IPS-NIHi11 (cell line): ENCODE measurements at places on chromosomes 3 and 15.
A peak's percentile ranks its signal among the peaks of the same experiment; 100 is the strongest.

GRCh38 chr3:14464141-14464465 is 61.7 kb downstream of the SLC6A6 start:
- no peak for DNase-seq

DNA sequence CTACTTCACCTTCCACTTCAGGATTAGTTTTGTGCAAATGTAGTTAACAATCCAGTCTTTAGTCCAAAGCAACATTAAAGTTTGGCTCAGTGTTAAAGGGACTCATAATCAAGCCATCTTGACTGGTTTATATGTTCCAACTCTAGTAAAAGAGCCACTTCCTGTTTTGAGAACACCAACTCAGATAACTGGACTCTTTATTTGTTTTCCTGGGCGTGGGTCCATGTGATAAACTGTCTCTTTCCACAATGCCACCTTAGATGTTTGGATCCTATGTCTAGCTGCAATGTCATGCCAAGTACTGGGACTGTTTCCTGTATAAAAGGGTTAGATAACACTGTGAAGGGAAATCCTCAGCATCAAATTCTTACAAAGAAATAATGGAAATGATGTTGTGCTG is 545.0 kb downstream of the PYDC2 start:
- DNase-seq = no peak

DNA sequence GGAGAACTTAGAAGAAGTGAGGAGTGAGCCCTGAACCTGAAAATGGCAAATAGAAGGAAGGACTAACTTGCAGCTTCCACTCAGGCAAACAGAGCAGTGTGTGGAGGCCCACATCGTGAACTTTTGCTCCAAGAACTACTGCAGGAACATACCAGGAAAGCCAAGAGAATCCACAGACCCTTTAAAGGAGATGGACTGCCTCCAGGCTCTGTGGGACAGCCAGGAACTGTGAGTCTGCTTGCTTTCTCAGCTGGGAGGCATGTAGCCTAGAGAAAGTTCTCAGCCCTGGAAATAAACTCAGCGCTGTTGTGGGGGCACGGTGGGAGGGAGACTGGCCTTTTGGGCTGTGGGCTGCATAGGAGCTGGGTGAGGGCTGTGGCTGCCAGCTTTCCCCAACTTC is 93.0 kb downstream of the SNRK start:
- no peak for DNase-seq

- DNase-seq = peak; percentile 63
These were observed 10.6 kb upstream of the ATP2B2 start for GRCh38 chr3:10515884-10516495.

- no peak for DNase-seq
These were observed 117.4 kb downstream of the LPP start for GRCh38 chr3:188271226-188271914.

- DNase-seq = peak; percentile 68
These were observed at the start of gene CYP1A1 for GRCh38 chr15:74725225-74725774. TSS of gene CYP1A1 (minus strand) at chr15:74725528. CDS start at chr15:74723097, 2,431 bp downstream.

DNA sequence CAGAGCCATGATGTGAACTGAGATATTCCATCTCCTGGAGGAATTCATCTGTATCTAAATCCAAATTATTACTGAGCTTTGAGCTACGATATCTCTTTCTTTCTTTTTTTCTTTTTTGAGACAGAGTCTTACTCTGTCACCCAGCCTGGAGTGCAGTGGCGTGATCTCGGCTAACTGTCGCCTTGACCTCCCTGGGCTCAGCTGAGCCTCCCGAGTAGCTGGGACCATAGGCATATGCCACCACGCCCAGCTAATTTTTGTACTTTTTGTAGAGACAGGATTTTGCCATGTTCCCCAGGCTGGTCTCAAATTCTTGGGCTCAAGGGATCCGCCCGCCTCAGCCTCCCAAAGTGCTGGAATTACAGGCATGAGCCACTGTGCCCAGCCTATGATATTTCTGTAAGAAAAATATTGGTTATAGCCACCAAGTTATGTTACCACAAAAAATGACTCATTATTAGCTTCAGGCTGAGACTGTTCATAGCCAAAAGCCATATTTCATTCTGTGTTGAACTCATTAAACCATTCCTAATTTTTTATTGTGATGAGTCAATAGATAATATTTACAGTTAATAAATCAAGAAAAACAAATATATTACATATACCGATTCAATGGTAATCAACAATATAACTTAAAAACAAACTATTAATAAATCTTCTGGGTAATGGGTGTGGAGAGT is 27.1 kb upstream of the SLC30A4 start:
- no peak for DNase-seq

GRCh38 chr3:174883881-174884675 is 24.9 kb downstream of the NAALADL2 start:
- no peak for DNase-seq

DNA sequence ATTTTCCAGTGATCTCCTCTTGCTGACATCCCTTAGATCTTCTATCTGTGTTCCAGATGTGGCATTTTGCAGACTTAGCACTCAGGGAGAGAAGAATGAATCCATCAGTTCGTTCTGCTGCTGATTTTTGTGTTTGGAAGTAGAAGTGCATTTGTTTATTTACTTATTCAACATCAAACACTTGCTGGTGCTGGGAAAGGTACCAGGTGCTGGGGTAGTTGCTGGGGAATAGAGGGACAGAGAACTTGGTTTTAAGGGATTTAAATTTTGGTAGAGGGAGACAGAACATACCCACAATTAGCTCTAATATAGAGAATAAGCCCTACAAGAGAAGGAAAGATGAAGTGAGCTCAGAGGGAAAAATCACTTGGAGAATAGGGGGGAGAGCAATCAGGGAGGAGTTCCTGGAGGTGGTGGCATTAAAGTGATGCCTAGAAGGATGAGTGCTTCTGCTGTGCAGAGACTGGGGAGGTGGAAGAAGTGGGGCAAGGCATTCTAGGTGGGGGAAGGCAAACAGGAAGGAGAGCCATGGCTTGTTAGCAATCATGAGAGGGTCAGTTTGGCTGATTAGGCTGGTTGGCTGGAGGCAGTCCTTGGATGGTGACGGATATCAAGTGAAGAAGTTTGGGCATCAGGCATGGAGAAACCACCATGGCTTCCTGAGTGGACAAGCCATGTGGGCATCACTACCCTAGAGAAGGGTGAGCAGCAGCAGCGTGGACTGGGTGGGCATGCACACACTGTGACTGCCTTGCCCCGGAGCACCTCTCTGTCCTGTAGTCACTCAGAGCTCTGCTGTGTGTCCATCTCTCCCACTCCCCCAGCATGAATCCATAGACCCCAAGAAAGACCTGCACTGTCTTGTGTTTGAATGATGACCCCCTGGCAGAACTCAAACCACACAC is 197.3 kb downstream of the OPA1 start:
- DNase-seq = no peak

- DNase-seq = no peak
These were observed 80.8 kb upstream of the IL12A start for GRCh38 chr3:159907828-159908227.

DNA sequence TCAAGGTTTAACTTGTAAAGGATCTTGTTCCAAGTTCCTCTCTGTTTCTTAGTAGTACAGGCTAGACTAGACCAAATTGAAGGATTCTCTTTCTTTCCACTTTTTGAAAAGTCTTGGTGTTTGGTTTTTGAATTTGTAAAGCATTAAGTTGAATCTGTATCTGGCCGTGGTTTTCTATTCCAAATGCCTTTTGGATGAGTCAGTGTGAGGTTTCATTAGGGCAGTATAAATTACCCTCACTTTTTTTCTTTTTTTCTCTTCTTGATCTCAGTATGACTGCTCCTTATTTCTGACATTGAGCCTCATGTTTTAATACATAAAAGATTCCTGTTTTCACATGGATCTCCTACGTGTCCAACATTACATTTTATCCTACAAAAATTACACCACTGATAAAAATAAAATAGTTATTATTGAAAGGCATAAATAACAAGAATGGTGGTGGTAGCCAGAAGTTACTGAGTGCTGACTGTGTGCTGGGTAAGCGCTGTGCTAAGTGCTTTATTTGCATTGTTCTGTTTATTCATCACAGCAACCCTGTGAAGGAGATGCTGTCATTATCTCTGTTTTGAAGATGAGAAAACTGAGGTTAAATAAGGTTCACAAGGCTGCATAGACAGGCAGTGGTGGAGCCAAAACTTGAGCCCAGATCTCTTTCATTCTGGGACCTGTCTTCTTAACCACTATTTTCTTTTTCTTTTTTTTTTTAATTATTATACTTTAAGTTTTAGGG is 48.3 kb downstream of the MITF start:
- no peak for DNase-seq

- DNase-seq = no peak
These were observed 796 bp upstream of the DOCK3 start for GRCh38 chr3:50673931-50674330.

- DNase-seq = no peak
These were observed 806 bp downstream of the GOLM2 start for GRCh38 chr15:44289259-44289790.

- no peak for DNase-seq
These were observed 34.0 kb downstream of the DHX30 start for GRCh38 chr3:47836986-47837385.

- no peak for DNase-seq
These were observed 2.0 kb downstream of the GMNC start for GRCh38 chr3:190860521-190860920.

DNA sequence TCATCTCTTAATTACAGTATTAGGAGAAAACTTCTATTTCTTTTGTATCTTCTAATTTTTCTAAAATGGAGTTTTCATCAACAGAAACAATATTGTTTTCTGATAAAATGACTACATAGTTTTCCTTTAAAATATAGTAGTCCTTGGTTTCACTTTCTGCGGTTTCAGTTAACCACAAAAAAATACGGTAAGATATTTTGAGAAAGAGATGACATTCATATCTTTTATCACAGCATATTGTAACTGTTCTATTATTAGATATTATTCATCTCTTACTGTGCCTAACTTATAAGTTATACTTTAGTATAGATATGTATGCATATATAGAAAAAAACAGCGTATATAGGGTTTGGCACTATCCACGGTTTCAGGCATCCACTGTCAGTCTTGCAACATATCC is 2.3 kb downstream of the B4GALT4 start:
- DNase-seq = no peak

DNA sequence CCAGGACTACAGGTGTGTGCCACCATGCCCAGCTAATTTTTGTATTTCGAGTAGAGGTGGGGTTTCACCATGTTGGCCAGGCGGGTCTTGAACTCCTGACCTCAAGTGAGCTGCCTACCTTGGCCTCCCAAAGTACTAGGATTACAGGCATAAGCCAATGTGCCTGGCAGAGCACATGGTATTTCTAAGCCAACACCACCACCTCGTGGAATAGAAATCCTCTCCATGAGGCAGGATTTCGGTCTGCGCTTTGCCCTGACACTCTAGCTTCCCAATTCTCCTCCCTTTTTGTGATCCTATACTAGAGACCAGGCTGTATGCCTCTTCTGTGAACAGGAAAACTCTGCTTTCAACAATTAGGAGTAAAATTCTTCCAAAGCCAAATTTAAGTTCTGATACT is 372.2 kb downstream of the VGLL3 start:
- no peak for DNase-seq

- DNase-seq = peak; percentile 82
These were observed 13.3 kb downstream of the GRAMD2A start for GRCh38 chr15:72184165-72184811.

GRCh38 chr3:105988540-105989212 is 119.9 kb upstream of the CBLB start:
- DNase-seq = no peak

GRCh38 chr3:177523067-177523675 is 325.9 kb upstream of the TBL1XR1 start:
- DNase-seq = no peak

DNA sequence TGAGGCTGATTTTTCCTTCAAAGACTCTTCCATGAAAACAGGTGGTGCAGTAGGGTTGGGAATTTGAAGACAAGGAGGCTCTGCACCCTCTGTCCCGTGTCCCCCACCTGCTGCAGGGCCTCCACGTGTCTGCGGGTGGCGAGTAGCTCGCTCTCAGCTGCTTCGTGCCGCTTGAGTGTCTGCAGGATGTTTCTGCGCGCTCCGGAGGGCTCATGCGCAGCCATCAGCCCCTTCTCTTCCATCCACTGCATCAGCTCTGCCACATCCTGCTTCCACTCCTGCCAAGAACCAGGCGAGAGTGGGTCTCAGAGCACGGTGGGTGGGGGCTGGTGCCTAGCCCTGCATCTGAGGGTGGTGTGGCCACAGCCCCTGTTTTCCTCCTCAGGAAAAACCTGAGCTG is 17.8 kb downstream of the SPTBN5 start:
- no peak for DNase-seq

DNA sequence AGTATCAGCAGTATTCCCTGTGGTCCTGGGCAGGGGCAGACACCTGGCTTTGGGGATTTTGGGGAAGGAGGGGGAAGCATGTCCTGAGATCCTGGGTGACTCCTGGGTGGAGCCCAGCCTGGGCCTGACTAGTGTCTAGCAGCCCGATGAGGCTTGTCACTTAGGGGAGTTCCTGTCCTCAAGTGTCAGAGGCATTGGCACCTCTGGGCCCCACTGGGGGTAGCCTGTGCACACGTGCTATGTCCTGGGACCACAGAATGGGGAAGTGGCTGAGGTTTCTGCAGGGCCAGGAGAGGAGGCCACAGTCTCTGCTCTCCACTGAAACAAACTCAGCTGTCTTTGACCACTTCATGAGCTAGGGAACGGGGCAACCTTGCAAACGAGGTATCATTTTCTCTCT is 31.5 kb upstream of the ADCY5 start:
- no peak for DNase-seq

DNA sequence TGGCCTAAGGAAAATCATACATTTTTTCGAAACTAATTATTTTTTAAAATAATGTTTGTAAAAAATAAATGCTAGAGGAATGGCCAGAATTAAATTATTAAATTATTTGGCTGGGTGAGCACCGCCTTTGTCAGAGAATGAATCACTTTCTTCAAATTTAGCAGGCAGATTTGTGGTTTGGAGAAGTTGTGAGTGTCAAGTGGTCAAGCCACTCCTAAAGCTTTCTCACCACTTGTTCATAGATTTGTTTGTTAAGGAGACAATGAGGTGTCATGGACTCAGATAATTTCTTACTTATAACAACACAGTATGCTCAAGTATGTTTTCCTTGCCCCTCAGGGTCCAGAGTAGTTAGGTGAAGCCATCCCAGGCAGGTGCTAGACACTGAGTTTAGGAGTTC is 196.2 kb downstream of the TUSC7 start:
- DNase-seq = no peak

DNA sequence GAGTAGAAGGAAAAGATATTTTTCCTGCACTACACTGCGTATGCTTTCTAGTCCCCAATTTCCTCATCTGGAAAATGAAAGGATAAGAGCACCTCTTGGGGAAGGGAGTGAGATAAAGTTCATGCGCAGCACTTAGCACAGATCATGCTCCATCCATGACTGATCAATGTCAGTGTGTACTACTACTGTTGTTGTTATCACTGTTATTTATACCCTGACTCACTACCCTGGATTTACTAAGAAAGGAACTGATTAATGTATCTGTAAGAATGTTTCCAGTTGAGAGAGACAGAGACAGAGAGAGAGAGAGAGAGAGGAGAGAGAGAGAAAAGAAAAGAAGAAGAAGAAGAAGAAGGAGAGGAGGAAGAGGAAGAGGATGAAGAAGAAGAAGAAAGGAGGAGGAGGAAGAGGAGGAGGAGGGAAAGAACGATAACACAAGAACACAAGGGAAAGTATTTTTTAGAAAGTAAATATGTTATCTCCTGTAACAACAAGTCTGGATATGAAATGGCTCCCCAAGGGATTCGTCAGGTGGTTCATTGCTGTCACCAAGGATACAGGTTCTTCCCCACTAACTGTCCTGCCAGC is 212.2 kb upstream of the PROK2 start:
- DNase-seq = no peak
